Skin of body (tissue), 3 donors: ENCODE measurements at places on chromosomes 6 and 20. TPM values are rescaled to one million over a fixed set of nuclear protein-coding genes. Genes with fewer than 3 reads are reported as not detected.

Gene ZNF311
- 1.5 TPM for total RNA-seq

- no peak for DNase-seq
Measured at GRCh38 chr6:88177961-88178464, 11.9 kb upstream of the CNR1 start.

Gene CAPN11
- 0.89 TPM for total RNA-seq

- DNase-seq = no peak
Measured at GRCh38 chr6:49835140-49835539, 31.2 kb downstream of the CRISP1 start.

DNA sequence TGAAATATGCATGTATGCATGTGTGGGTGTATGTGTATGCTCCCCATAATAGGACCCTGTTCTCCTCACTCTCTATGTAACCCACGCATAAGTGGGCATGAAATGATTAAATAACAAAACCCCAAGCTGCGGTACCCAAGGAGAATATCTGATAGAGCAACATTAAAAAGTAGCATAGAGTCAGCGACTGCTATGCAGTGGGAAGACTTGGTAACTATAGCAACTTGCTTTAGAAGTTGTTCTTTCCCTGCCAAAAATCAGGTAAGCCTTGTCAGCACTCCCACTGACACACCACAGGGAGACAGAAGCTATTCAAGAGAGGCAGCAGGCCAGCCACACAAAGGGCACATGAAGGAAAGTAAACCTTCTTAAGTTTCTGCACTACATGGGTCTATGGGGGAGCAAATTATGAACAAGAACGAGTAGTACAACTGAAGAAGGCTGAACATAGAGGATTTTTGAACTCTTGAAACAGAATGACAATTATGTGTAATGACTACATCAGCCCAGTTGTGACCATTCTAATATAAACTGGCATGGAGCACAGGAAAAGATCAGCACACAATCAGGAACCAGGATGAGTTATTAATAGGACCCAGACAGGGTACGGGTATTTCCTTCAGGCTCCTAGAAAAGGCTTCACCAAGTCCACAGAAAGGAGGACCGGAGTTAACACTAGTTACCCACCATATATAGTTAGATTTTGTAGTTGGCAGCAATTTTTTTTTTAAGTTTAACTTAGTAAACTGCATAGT is 89.9 kb downstream of the GPR6 start:
- no peak for DNase-seq

Gene GSTA5
- not detected for total RNA-seq

- DNase-seq = no peak
Measured at GRCh38 chr20:6483727-6484126, 283.8 kb upstream of the BMP2 start.

Gene UBE2C
- 11.9 TPM for total RNA-seq

DNA sequence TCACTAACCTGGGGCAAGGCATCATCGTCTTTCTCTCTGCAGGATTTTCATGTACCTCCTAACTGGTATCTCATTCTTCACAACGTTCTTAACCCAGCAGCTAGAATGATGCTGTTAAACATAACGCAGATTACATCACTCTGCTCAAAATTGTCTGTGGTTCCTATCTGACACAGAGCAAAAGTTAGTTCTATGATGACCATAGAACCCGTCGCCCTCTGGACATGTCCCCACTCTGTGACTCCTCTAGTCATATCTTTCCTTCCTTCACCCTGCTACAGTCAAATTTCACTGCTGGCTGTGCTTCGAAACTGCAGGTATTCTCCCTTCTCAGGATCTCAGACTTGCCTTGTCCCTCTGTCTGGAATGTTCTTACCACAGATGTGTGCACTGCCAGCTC is 87.4 kb upstream of the TPD52L1 start:
- no peak for DNase-seq

DNA sequence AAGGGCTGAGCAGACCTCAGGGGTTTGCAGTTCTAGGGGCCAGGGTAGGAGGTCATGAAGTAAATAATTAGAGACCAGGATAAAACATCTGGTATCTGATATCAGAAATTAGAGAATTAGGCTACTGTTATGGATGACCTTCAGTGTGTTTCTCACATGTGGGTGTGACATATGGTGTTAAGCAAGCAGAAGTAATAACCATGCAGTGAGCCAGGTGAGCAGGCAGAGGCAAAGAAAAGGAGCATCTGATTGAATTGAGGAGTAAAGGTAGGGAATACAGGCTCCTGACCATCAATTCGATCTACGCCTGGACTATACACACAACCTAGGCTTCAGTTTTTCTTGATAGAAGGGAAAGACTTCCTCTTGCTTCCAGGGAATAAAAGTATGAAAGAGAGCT is 34.7 kb upstream of the MAP3K7 start:
- DNase-seq = no peak

Gene HDGFL1
- total RNA-seq = not detected

Gene FOXP4
- total RNA-seq = 2.0 TPM
